ENCODE measurements at places on chromosomes 5 and 9.
A peak's percentile ranks its signal among the peaks of the same experiment; 100 is the strongest.

DNA sequence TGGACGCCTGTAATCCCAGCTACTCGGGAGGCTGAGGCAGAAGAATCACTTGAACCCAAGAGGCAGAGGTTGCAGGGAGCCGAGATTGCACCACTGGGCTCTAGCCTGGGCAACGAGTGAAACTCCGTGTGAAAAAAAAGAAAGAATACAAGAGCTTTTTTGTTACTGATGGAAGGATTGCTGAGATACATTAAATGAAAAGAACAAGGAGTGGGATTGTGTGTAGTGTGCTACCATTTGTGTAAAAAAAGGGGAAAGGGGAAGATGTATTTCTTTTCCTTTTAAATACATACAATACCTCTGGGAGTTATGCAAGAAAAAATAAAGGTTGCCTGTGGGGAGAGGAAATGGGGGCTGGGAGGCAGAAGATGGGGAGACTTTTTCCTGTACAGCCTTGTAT lies 14.7 kb upstream of the GARNL3 start:
- DNase-seq: no peak

DNA sequence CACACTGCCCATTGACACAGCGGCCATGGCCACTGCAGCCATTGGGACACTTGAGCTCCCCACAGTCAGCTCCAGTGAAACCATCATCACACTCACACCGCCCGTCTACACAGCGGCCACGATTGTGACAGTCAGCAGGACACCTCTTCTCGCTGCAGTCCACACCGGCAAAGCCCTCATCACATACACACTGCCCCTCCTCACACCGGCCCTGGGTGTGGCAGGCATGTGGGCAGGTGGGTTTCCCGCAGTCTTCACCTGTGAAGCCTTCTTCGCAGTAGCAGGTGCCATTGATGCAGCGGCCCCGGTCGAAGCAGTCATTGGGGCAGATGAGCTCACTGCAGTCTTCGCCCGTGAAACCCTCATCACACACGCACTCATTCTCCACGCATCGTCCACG lies 31.5 kb downstream of the TNC start:
- no peak for DNase-seq

DNA sequence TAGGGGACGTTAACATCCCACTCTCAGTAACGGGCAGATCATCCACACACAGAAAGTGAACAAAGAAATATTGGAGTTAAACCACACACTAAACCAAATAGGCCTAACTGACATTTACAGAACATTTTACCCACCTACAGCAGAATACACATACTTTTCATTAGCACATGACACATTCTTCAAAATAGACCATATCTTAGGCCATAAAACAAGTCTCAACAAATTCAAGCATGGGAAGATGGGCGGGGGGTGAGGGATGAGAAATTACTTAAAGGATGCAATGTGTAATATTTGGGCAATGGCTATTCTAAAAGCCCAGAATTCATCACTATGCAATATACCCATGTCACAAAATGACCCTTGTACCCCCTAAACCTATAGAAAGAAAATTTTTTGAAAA lies 226.2 kb downstream of the ATPSCKMT start:
- no peak for DNase-seq

GRCh38 chr9:81787747-81788632 lies 98.6 kb upstream of the TLE1 start:
- DNase-seq: peak; percentile 85

DNA sequence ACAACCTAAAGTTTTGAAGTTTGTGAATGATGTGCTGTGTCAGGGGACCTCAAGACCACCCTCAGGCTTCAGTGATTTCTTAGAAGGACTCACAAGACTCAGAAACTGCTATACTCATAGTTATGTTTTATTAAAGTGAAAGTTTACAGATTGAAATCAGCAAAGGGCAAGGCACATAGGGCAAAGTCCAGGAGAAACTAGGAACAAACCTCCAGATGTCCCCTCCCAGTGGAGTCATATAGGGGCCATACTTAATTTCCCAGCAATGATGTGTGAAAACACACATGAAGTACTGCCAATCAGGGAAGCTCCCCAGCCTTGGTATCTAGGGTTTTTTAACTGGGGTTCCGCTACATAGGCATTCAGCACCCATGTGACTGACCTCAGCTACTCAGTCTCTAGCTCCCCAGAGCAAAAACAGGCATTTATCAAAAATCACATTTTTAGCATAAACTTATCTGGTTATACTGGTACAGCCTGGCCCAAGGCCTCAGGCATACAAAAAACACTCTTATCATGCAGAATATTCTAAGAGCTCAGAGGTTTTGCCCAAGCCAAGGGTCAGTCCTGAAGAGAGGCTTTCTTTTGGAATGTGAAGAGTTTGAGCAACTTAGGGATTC lies 74.7 kb upstream of the ANKRD55 start:
- DNase-seq: no peak

DNA sequence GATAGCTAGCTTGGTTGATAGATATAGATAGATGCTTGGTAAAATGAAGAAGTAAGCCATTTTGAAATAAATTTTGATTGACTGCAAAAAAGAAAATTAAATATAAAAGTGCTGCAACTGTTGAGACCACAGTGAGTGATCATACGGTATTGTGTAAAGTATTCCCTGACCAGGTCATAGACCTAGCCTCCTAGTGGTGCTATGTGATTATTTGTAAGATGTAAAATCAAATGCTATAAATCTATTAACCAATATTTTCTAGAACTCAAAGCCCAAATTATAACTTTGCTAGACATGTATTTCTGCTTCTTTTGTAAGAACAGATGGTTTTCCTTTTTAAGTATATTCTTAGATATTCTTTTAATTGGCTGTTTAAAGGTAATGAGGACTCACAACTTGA lies 480.2 kb upstream of the PTPRD start:
- DNase-seq: no peak

- DNase-seq: no peak
Measured at GRCh38 chr9:1184146-1184545, 134.0 kb downstream of the DMRT2 start.

DNA sequence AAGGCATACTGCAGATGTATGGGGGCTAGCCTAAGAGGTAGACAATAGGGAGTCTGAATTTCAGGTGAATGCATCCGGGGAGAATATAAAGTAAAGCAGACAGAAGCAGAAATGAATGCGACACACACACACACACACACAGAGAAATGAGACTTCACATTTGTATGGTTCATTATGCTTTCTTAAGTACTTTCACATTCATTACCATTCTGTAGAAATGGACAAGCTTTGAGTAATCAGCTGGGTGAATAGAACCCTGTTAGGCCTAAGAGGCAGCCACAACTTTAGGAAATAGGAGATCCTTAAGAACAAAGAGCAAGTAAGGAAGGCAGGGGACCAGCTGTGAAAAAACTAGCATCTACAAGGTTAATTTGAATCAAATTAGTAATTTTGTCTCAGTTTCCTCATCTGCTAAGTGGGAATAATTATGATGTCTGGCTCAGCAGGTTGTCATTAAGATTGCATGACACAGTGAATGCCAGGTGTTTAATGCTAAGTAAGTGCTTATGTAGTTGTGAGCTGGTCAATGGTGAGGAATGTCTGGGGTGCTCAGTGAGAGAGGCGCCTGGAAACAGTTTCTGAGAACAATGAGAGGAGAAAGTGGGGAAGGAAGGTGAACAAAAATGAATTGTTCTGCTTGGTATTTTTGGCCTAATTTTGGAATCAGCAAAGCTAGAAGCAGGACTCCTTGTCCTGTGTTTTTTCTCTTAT lies 265.8 kb upstream of the CLINT1 start:
- no peak for DNase-seq

- no peak for DNase-seq
Measured at GRCh38 chr5:22835686-22836085, 17.5 kb downstream of the CDH12 start.

Data from AG09319 (cell line).